Esophagus squamous epithelium (tissue), 5 donors: ENCODE measurements at places on chromosomes 6 and 20.

GRCh38 chr6:15802466-15802865, 139.6 kb upstream of the DTNBP1 start:
- no peak for DNase-seq

GRCh38 chr6:45902984-45903383, 112.7 kb downstream of the CLIC5 start:
- no peak for DNase-seq

DNA sequence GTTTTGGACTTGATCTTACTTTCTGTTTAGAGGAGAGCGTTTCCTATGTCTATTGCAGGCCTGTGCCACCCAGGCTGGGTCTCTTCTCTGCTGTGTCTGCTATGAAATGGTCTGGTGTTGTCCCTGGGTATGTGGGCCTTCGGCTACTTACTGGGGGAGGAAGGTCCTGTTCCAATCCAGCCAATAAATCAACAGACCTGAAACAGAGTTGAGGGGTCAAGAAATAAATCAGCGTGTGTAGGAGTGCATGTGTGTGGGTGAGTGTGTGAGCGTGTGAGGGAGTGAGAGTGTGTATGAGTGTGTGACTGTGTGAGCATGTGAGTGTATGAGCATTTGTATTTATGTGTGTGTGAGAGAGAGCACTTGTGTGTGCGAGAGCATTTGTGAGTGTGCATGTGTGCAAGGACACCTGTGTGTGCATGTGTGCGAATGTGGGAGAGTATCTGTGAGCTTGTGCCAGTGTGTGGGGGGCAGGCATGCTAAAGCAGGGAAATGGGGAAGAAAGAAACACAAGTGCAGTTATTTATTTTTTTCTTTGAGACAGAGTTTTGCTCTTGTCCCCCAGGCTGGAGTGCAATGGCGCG, 86.3 kb upstream of the PMEPA1 start:
- no peak for DNase-seq

GRCh38 chr6:140480852-140481251, 1106.4 kb upstream of the CITED2 start:
- no peak for DNase-seq

GRCh38 chr6:55902796-55903195, 27.4 kb upstream of the BMP5 start:
- no peak for DNase-seq

GRCh38 chr6:119040636-119041035, 37.8 kb downstream of the FAM184A start:
- no peak for DNase-seq

- DNase-seq, result no peak
Observed at GRCh38 chr20:8301655-8302054, 169.6 kb downstream of the PLCB1 start.

DNA sequence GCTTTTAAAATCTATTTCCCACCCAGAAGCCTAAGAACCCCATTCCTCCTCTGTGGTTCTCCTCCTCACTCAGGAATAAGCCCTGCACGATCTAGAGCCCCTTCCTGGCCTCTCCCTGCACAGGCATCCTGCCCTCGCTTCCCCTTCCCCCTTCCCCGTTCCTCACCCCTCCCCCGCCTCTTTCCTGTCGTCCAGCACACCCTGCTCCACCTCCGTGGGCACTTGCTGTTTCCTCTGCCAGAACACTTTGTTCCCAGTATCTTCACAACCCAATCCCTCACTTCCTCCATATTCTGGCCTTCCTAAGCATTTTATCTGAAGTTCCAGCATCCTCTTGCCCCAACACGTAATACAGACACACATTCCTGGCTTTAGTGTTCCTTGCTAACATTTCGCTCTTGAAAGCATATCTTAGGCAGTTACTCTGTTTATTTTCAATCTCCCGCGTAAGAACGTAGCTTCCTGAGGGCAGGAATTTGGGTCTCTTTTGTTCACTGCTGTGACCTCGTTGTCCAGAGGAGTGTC, 20.2 kb upstream of the SLC22A2 start:
- no peak for DNase-seq

DNA sequence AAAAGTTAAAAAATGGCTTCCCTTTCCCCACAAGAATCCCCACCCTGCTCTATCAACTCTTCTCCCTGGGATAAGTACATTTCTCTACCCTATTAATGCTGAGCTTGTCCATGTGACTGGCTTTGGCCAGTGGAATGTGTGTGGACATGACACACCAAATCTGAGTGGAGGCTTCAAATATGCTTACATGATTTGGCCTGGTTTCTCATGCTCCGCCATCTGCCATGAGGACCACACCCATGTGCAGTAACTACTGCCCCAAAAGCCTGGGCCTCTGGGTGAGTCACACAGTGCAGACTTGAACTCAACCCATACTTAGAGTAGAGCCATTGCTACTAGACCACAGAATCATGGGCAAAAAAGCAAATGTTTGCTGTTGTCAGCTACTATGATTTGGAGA, 65.4 kb downstream of the PRND start:
- DNase-seq, result no peak

DNA sequence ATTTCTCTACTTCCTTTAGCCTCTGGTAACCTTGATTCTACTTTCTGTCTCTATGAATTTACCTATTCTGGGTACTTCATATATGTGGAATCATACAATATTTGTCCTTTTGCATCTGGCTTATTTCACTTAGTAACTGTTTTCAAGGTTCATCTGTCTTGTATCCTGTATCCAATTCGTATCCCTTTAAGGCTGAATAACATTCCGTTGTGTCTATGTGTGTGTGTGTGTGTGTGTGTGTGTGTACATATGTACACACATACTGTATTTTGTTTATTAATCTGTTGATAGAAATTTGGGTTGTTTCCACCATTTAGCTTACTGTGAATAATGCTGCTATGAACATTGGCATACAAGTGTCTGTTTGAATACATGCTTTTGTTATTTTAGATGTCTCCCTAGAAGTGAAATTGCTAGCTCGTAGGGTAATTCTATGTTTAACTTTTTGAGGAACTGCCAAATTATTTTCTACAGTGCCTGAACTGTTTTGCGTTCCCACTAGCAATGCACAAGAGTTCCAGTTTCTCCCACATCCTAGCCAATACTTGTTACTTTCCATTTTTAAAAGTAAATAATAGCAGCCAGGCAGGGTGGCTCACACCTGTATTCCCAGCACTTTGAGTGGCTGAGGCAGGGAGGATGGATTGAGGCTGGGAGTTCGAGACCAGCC, 17.7 kb downstream of the SENP6 start:
- DNase-seq, result no peak

- DNase-seq, result no peak
Observed at GRCh38 chr6:165676435-165677068, 13.5 kb upstream of the PDE10A start.

- DNase-seq, result no peak
Observed at GRCh38 chr6:12354499-12354898, 64.3 kb downstream of the EDN1 start.

DNA sequence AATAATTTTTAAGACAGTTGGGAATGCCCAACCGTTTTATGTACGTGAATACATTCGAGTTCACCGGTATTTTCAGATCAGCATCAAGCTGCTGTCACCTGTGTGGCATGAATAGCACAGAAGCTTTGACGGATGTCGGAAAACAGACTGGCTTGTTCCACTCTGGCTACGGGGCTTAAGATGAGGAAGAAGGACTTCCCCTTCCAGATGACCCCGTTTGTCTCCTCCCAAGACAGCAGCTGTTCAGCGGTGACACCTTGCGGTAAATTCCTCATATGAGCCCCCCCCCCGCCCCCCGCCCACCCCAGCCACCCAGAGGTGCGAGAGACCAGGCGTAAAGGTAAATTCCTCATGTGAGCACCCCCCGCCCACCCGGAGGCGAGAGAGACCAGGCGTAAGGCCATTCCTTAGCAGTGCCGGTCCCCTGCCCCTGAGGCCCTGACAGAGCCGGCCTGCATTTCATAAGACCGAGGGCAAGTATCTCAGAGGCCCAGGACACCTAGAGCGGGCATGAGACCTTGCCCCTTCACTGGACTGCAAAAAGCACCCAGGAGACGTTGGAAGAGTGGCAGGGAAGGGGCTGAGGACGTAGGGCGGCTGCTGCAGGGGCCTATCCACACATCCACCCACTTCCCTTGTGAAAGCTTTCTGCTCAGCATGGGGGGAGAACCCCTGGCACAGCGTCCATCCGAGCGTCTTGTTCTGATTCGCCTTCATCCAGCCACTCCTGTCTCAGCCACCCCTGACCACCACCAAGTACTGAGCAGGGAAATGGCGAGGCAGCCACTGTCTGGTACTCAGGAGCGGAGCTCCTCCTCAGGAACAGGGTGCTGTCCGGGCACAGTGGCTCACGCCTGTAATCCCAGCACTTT, 7.3 kb upstream of the PCMTD2 start:
- no peak for DNase-seq

DNA sequence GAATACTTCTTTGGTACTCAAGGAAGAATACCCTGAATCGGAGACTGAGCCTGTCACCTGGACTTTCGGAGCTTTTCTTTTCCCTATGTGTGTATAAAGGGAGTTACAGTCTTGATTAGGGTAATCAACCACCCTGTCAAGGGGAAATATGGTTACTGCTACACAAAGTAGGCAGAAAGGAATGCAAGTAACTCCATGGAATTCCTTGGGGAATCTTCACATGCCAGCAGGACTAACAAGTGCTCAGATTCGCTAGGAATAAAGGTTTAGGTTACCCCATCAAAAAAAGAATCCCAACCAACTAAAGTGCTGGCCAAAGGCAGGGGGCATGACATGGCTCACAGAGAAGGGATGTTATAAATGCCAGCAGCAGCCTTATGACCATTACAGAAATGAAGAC, 10.4 kb downstream of the KCNS1 start:
- no peak for DNase-seq

- DNase-seq, result no peak
Observed at GRCh38 chr6:137746264-137746663, 120.8 kb upstream of the TNFAIP3 start.

- DNase-seq, result no peak
Observed at GRCh38 chr6:125123468-125124048, 30.0 kb upstream of the TPD52L1 start.

DNA sequence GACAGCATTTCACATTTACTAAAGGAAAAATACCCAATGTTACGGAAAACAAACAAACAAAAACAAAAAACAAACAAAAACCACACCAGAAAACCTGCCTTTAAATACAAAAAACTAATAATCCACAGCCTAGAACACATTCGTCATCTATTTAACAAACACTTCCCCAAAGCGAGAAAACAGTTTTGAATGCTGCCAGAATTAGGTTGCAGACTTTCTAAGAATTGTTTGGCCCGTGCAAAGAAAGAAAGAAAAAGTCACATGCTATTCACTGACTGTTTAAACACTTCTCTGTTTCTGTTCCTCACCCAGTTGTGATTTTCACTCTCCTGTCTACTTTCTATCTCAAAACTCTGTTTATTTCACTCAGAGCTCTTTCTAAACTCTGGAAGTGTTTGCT, 52.5 kb downstream of the BCAS1 start:
- no peak for DNase-seq

DNA sequence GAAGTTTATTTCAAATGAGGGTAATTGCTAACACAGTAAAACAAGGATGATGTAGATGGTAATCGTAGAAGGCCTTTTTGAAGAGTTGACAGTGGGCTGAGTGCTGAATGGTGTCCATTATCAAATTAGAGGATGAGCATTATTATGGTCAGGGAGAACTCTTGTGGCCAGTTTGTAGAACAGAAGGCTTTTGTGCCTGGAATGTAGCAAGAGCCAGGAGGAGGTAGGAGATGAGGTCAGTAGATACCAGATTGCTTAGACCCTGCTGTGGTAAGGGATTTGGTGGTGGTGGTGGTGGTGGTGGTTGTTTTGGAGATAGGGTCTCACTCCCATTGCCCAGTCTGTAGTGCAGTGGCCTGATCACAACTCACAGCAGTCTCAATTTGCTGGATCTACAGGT, 6.2 kb downstream of the CSE1L start:
- no peak for DNase-seq

DNA sequence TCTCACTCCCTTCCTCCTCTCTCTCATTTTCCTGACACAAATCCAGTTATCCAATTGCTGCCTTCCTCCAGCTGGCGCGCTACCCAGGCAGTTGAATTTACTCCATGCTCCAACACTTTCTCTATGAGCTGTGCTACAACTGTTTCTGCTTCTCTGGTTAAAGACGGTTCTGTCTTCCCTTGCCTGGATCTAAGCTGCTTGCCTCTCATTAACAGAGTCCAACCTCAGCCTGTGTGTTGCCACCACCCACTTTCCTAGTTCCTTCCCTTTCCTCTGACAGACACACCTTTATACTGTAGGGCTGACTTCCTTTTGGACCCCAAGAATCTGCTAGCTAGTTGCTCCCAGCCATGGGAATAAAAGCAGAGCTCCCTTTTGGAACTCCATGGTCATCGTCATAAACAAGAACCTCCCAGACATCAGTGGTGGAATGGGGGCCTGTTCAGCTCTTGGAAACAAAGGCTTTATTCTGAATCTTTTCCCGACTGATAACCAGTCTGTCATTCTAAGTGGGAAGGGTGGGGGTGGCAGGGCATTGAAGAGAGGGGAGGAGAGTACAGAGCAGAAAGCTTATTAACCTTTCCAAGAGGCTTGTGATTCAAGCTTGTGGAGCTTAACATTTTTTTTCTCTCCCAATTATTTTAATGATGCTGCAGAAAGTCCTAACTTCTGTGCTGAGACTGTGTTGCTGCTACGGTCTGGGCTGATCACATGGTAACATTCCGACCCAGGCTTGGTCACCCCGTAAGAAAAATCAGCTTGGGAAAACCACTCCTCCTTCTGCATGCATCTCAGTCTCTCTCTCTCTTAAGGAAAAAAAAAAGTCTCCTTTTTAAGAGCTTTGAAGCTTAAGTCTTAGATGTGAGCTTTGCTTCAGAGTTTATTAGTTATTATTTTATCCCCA, 31.3 kb upstream of the BMP2 start:
- no peak for DNase-seq

- DNase-seq, result no peak
Observed at GRCh38 chr20:7031222-7031621, 263.7 kb downstream of the BMP2 start.

- no peak for DNase-seq
Observed at GRCh38 chr6:120903836-120904235, 430.4 kb downstream of the TBC1D32 start.

GRCh38 chr6:134245041-134245440, 72.9 kb downstream of the SGK1 start:
- DNase-seq, result no peak

- no peak for DNase-seq
Observed at GRCh38 chr20:37703035-37703845, 9.4 kb downstream of the CTNNBL1 start.

DNA sequence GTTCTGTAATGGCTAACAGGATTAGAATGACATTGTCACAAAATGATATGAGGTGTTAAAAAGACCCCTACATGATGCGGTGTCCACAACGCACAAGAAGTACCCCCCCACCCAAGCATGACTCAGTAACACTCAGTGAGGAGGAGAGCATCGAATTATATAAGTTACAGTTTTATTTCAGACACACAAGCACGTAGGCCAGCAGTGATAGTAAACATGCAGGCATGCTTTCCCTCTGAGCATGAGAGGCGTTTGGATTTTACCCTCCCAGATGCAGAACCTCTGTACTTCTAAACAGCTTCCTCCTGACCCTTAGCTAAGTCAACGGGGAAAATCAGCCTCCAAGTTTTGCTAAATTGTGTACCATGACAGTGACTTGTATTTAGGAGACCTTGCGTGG, 23.9 kb downstream of the GNAS start:
- DNase-seq, result no peak

GRCh38 chr6:17987447-17987696, at the start of gene KIF13A:
Gene KIF13A (minus strand): TSS chr6:17987635. CDS start chr6:17987463, 172 bp downstream.
- no peak for DNase-seq

- no peak for DNase-seq
Observed at GRCh38 chr6:160949531-160949930, 42.0 kb upstream of the MAP3K4 start.
